Right renal pelvis (tissue), 4 donors: ENCODE measurements at places on chromosomes 7 and 10.

- no peak for DNase-seq
Measured at GRCh38 chr10:129704225-129704624, 237.2 kb downstream of the MGMT start.

DNA sequence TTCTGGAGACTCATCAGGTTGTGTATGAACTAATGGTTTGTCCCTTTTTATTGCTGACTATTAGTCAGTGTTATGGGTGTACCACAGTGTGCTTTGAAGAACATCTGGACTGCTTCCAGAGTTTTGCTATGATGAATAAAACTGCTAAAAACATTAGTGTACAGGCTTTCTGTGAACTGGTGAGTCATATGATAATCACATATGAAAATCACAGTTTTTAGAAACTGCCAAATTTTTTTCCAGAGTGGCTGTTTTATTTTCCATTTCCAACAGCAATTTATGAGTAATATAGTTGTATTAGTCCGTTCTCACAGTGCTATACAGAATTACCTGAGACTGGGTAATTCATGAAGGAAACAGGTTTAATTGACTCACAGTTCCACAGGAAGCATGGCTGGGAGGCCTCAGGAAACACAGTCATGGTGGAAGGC lies 281.2 kb upstream of the VSTM2A start:
- no peak for DNase-seq

- DNase-seq, result no peak
Measured at GRCh38 chr10:85888004-85888403, 478.6 kb downstream of the GRID1 start.

GRCh38 chr10:5666841-5667630 lies 641 bp upstream of the ASB13 start:
- no peak for DNase-seq

- no peak for DNase-seq
Measured at GRCh38 chr7:77428777-77429231, 12.7 kb upstream of the GSAP start.

DNA sequence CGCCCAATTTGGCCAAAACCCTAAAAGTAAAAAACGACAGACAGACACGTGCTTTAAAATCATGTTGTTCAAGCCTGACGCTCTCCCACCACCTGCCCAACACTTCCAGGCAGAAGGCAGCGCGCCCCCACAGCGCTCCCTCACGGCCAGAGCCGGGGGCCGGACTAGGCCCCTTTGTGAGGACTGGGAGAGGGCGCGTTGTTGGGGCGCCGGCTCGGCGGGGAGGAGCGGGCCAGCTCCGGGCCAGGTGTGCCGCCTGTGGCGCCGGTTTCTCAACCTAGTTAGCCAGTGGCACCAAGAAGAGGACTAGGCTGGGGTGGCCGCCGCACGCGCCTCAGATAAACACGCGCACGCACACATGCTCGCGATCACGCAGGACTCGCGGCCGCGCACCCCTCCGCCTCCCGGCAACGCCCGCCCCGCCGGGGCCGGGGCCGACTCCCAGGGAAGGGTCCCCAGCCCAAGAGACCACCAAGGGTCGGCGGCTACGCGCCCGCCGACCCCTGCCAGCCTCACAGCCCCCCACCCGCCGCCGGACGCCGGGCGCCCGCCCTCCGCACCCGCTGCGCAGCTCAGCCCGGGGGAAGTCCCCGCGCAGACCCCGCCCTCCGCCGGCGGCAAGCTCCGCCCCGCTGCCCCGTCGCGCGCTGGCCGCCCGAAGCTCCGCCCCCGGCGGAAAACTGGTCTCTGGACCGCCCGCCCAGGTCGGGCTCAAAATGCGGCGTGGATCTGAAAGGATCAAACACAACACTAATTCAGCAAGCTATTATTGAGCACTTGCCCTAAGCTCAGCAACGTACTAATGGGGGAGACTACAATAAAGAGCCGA lies at the start of gene IMMP2L:
TSS of gene IMMP2L (minus strand) at position 589 of the 829 bp plus-strand sequence.
- DNase-seq, result peak; percentile 73

- DNase-seq, result no peak
Measured at GRCh38 chr10:88731296-88731695, 25.2 kb downstream of the LIPK start.

DNA sequence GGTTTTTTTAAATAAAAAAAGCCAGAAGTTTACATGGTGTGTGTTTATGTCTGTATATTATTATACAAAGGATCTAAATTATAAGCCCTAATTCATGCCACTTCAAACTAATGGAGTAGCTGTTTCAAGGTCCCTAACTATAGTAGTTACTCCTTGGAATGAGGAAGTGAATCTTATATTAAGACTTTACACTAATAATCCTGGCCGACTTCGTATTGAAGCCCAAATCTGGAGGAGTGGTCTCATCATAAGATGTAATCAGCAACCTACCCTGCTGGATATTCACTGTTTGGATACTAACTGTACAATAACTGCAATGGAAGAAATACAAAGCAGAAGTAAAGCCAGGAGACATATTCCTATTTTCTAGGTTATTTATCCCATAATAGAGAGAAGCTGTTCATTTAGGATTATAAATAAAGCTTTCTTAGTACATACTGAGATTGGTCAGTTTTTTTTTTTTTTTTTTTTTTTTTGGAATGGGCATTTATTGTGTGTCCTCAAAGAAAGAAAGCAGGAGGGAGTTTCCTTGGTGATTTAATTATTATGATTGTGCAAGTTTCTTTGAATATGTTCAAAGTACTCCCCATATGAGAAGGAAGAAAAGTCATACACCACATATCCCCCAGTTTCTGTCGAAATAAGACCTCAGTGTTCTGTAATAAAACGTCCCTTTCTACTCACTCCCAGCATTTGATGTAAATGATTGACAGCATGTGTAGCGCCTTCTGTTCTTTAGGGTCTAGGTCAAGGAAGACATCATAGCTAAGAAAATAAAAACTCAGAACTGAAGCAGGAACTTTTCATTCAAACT lies 397.8 kb downstream of the EXOC4 start:
- DNase-seq, result no peak

- no peak for DNase-seq
Measured at GRCh38 chr10:72089618-72090017, 1.3 kb upstream of the SPOCK2 start.

DNA sequence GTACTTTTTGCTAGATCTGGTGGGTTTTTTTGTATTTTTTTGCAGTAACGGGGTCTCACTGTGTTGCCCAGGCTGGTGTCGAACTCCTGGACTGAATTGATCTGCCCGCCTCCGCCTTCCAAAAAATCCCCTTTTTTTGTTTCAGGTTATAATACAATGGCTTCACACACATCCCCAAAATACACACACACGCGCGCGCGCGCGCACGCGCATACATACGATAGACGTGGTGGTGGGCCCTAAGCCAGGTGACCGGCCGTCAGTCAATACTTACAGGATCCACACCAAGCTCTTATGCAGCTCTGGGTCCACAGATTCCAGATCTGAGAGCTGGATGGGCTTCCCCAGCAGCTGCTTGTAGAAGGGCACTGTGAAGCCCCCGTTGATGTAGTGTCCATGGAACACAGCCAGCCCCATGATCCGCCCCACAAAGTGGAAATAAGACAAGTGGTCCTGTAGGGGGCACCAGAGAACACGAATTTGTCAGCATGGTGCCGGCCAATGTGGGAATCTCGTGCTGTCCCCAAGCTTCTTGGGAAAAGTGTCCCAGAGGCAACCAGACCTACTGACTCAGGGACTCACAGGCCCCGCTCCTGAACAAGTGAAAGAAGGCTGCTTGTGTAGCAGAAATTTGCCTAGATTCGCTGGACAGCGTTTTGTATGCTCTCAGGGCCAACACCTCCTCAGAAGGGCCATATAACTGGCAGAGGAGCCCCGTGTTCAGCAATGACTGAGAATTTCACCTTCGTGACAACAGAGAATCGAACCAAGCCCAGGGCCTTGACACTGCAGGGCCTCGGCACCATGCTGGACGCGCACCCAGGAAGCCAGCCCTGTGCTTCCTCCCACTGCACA lies 103.6 kb downstream of the SMURF1 start:
- DNase-seq, result peak; percentile 78

DNA sequence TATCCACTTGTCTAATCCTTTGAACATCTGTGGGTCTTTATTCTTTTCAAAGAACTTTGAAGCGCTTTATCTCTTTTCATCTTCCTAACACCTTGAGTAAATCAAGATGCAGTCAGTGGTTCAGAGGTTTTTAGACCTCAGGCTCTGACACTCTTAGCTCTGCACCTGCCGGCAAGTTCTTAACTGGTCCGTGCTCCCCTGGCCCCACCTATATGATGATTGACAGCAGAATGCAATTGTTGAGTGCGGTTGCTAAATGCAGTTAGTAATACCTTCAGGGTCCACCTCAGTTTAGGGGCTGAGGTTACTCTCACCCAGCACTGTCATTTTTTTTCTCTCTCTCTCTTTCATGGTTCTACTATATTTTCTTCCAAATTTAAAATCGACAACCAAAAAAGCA lies 854.2 kb upstream of the AUTS2 start:
- no peak for DNase-seq

DNA sequence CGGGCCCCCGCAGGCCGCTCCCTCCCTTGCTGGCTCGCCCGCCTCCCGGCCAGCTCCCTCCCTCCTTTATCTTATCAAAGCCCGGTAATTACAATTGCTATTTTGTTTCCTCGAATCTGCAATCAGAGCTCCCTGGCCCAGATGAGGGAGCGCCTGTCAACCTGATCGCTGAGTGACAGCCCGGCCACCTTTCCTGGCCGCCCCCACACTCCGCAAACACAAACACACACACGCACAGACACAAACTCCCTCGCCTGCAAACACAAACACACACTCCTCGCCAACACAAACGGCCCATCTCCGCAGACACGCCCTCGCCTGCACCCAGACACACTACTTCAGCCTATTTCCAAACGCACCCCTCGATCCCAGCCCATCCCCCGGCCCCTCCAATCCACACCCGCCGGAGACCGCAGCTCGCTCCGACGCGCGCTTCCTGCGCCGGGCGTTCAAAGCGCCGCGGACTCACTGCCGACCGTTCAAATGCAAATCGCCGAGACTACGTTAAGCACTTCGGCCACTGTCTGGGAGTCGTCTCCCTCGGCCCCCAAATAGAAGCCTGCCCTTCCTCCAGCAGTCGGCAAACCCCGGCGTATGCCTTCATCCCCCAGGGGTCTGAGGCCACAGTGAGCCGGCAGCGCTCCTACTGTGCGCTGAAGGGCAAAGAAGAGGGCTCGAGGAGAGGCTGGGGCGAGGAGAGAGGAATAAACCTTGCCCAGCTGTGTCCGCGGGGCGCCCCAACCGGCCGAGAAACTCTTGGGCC lies 3.0 kb upstream of the FGF8 start:
- DNase-seq, result no peak

DNA sequence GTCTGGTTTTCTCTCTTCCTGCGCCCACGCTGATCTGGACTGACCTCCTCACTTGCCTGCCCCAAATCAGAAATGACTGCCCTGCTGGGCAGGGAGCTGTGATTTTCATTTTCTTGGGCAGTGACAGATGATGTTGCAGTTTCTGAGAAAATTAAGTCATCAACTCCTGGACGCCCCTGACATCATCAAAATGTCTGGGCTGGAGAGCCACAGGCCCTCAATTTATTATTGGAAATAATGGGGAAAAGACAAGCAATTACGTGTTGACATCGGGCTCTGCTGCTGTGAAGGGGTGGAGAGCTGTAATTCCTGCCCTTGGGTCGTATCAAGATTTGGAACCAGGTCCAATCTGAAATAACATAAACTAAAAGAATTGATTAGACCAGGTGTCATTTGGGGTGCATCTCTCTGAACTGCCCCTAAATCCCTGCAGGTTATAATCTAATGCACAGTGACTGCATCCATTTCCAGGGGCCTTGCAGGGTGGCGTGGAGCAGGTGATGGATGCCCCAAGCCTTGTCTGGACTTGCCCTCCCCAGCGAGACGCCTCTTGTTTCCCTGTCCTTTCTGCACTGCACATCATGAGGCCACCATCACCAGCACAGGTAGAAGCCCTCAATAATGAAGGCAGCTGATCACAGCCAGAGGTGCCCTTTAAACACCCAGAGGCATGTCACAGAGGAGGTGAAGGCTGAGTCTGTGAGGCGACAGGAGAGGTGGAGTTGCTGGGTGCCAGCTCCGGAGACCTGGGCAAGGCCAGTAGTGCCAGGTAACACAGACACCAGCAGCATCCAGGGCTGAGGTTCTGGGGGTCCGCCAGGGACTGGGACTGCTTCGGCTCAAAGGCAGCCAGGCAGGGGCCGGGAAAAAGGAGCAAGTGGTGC lies 98.7 kb downstream of the HTR5A start:
- no peak for DNase-seq
